ENCODE measurements at places on chromosomes 1 and 21. TPM values are rescaled to one million over a fixed set of nuclear protein-coding genes. Genes with fewer than 3 reads are reported as not detected.

DNA sequence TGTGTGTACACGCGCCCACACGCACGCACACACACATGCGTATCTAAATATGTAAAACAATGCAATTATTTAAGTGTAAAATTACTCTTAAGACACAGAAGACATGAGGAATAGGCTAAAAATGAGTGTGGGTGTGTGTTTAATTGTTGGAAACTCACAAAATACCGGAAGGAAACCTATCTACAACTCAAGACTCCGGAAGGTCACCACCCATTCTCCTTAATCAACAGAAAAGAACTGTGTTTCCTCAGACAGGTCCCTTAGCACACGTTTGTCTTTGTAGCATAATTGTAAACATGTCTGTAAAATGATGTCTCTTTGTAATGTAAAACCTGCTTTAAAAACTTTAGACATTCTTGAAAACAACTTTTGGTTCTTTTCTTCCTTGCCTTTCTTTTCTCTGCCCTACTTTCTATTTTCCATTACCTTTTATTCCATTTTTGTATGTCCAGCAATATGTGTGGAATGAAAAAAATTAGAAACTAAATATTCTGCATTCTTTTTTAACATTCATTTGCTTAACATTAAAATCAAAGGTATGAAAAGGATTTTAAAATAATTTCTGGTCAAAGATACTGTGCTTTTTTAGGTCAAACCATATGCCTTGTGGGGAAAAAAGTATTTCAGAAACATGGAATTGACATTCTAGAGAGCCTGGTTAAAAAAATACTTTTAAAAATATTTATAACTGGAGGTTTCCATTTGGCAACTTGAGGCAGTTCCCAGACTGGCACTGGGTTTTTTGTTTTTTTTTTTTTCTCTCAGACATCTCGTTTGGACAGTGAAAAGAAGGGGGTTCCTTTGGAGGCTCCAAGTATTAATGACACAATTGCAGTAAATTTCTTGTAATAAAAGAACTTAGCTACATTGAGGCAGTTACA, 46.2 kb downstream of the ATP5PF start:
- H3K27me3 ChIP-seq, result no peaks in the 10 kb centered on the region
- H3K4me1 ChIP-seq, result no peaks in the 10 kb centered on the region
- no peak overlapping the region for H3K4me3 ChIP-seq
- no peak overlapping the region for H3K27ac ChIP-seq
- H3K36me3 ChIP-seq, result no peaks in the 10 kb centered on the region

- H3K27ac ChIP-seq, result no peak overlapping the region
- DNase-seq, result no peak
- no peaks in the 10 kb centered on the region for H3K36me3 ChIP-seq
- H3K4me3 ChIP-seq, result no peak overlapping the region
- no peaks in the 10 kb centered on the region for H3K4me1 ChIP-seq
These were observed 30.5 kb downstream of the KRTAP10-1 start for GRCh38 chr21:44509539-44509938.

GRCh38 chr1:145980457-145980994, 15.9 kb downstream of the TXNIP start:
- H3K4me1 ChIP-seq, result peaks cover 35% of the 10 kb centered on the region
- no peaks in the 10 kb centered on the region for H3K27me3 ChIP-seq
- H3K4me3 ChIP-seq, result no peak overlapping the region
- no peak for DNase-seq

DNA sequence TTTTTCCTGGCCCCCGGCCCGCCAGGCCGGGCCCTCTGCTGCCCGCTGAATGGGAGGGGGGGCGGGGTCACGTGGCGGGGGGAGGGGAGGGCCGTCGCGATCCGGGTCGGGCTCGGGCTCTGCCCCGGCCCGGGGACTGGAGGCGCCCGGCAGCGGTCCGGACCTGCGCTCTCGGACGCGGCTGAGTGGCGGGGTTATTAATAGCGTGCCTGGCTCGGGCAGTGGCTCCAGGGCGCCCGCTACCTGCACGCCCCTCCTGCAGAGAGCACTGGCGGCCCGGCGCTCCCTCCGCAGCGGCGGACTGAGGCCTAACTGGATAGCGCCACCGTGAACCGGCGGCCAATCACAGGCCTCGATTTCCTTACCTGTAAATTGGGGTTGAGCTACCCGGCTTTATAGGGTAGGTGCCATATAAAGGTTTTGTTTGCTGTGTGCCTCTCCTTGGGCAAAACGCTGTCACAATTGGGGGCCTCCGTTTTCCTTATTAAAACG, 28.1 kb downstream of the AHDC1 start:
- H3K36me3 ChIP-seq, result no peaks in the 10 kb centered on the region
- no peak for DNase-seq
- H3K27me3 ChIP-seq, result no peaks in the 10 kb centered on the region
- H3K27ac ChIP-seq, result peak overlapping the region; percentile 37

DNA sequence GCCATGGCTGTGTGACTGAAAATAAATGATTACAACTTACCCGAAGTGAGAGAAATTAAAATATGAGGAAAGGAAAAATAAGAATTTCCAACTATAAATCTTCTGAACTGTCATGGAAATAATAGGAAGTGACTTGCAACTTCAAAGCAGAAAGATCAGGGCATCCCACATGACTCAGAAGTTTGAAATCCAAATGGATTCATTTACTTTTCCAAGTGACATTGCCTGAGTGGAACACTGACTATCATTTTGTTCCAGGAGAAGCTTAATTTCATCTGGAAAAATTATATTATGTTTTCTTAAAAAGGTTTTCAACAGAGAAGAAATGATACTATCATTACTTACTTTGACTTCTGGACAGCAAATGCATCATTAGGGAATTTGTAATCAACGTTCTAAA, 110.8 kb downstream of the GREM2 start:
- no peak overlapping the region for H3K27ac ChIP-seq
- peak; percentile 72 for DNase-seq
- no peak overlapping the region for H3K4me3 ChIP-seq
- H3K36me3 ChIP-seq, result no peaks in the 10 kb centered on the region

DNA sequence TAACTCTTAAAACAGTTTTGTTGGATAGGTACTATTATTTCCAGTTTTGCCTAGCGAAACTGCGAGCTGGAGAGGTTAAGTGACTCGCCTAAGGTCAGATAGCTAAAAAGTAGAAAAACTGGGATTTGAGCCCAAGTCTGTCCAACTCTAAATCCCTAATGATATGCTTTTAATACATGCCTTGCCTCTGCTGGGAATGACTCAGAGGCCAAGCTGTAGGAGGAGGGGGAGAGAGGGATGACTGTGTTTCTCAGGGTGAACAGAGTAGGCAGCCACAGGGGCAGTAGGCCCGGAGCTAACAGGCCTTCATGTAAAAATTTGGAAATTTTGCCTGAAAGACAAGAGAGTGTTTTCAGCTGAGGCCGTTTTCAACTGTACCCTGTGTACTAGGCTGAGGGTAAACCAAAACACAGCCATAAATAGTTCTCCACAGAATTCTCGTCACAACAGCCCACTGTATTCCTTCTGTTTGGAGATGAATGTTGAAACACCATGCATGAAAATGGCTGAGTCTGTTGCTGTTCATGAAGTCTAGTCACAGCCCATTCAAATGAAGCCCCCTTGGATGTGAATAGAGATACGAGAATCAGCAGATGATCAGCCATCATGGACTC, 107.5 kb upstream of the HOOK1 start:
- H3K36me3 ChIP-seq, result no peaks in the 10 kb centered on the region
- peaks cover 35% of the 10 kb centered on the region for H3K4me1 ChIP-seq
- H3K4me3 ChIP-seq, result no peak overlapping the region
- peak; percentile 96 for DNase-seq
- peak overlapping the region; percentile 67 for H3K27ac ChIP-seq
- no peaks in the 10 kb centered on the region for H3K27me3 ChIP-seq

DNA sequence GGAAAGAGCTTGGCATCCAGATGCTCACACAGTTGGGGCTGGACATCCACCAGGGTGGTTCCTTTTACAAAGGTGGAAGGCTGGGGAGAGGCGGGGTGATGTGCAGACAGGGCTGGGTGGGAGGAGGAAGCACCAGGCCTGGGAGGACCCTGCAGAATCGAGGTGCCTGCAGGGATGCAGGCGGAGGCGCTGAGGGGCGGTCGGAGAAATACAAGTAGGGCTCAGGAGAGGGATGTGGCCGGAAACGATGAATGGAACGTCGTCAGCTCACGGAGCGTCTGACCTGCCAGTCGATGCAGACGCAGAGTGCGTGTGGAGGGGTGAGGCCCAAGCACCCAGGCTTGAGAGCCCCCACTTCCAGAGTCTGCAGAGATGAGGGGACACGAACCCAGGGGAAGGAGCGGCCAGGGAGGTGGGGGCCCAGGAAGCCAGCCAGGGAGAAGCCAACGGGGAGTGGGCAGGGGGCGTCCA, 63.4 kb downstream of the TRIM11 start:
- H3K27me3 ChIP-seq, result no peaks in the 10 kb centered on the region
- no peaks in the 10 kb centered on the region for H3K36me3 ChIP-seq
- H3K4me1 ChIP-seq, result no peaks in the 10 kb centered on the region
- no peak overlapping the region for H3K4me3 ChIP-seq
- no peak for DNase-seq

- H3K36me3 ChIP-seq, result no peaks in the 10 kb centered on the region
- no peak overlapping the region for H3K4me3 ChIP-seq
- no peaks in the 10 kb centered on the region for H3K4me1 ChIP-seq
- DNase-seq, result peak; percentile 6
These were observed 136.4 kb upstream of the DEPDC1 start for GRCh38 chr1:68633141-68633919.

GRCh38 chr21:42523211-42523610, 9.6 kb downstream of the SLC37A1 start:
- H3K4me1 ChIP-seq, result peaks cover 20% of the 10 kb centered on the region
- H3K27me3 ChIP-seq, result peaks cover 3% of the 10 kb centered on the region
- no peaks in the 10 kb centered on the region for H3K36me3 ChIP-seq
- H3K27ac ChIP-seq, result no peak overlapping the region
- no peak for DNase-seq

DNA sequence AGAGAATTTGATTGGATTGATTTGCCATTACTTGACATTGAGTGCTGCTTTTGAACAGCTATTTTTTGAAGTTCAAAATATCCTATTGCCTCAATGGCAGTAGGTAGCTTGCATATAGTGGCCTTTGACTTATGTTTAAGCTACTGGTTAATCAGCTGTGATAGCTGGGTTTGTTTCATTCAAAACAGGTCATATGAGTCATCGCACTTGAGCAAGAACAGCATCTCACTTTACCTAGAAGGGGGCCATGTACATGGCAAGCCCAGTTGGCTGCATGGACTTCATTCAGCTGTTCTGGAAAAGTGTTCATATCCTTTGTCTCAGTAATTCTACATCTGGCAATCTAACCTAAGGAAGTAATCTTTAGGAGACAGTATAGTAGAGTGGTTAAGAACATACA, 29.0 kb upstream of the ARID1A start:
- DNase-seq, result peak; percentile 22
- no peaks in the 10 kb centered on the region for H3K36me3 ChIP-seq
- H3K4me3 ChIP-seq, result no peak overlapping the region
- peaks cover 2% of the 10 kb centered on the region for H3K27me3 ChIP-seq
- no peak overlapping the region for H3K27ac ChIP-seq

DNA sequence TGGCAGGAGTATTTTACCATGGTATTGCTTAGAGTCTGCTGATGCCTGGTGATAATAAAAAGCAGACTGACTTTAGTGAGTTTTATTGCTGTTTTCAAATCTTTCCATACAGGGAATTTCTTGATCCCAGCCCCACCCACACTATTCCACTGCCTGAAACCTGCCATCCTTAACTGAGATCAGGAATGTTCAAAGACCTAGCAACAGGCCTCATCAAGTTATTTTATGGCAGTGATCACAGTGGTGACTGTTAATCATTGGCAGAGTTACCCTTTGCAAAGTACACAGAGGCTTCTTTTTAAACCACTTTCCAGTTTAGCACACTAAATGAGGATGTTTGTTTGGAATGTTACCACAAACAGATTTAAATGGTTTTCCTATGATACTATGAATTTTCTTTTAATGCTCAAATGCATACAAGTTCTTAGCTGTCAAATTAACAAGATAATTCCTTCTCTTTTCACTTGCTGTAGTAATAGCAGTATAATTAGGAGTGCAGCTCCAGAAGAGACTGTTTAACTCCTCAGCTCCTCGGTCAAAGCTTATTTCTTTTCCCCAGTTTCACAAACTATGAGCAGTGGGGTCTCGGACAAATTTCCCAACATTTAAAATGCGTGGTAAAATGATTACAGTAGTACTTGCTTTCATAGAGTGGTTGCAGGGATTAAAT, 69.9 kb upstream of the USP25 start:
- H3K4me1 ChIP-seq, result no peaks in the 10 kb centered on the region
- H3K36me3 ChIP-seq, result no peaks in the 10 kb centered on the region
- H3K27me3 ChIP-seq, result no peaks in the 10 kb centered on the region
- no peak overlapping the region for H3K4me3 ChIP-seq
- no peak for DNase-seq
- H3K27ac ChIP-seq, result no peak overlapping the region

GRCh38 chr1:89170170-89171066, 5.4 kb downstream of the GBP7 start:
- H3K27me3 ChIP-seq, result no peaks in the 10 kb centered on the region
- no peak overlapping the region for H3K4me3 ChIP-seq

- no peaks in the 10 kb centered on the region for H3K4me1 ChIP-seq
- no peak overlapping the region for H3K4me3 ChIP-seq
- peaks cover 1% of the 10 kb centered on the region for H3K36me3 ChIP-seq
- H3K27ac ChIP-seq, result no peak overlapping the region
- DNase-seq, result no peak
- no peaks in the 10 kb centered on the region for H3K27me3 ChIP-seq
These were observed 11.9 kb downstream of the NIPAL3 start for GRCh38 chr1:24427545-24427862.

- no peaks in the 10 kb centered on the region for H3K27me3 ChIP-seq
- H3K4me1 ChIP-seq, result peaks cover 44% of the 10 kb centered on the region
- no peaks in the 10 kb centered on the region for H3K36me3 ChIP-seq
- DNase-seq, result no peak
These were observed 65.9 kb downstream of the DNTTIP2 start for GRCh38 chr1:93813076-93813475.

GRCh38 chr1:29200906-29201594, 19.4 kb upstream of the SRSF4 start:
- H3K36me3 ChIP-seq, result peaks cover 15% of the 10 kb centered on the region
- peaks cover 21% of the 10 kb centered on the region for H3K4me1 ChIP-seq
- H3K4me3 ChIP-seq, result no peak overlapping the region
- no peak for DNase-seq
- H3K27ac ChIP-seq, result no peak overlapping the region

DNA sequence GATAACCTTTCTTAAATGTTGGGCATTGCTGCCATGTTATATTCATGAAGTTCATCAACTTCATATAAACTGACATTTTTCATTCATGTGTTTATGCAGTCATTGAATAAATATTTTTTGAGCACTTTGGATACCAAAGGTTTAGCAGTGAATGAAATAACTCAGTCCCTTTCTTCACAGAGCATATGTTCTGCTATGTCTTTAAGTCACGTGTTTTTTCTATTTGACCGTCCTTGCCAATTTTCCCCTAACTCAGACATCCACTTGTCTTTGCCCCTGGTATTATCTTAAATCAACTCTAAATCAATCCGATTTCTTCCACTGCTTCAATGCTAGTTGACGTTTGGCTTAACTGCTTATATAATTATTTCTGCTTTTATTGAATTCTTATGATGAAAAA, 16.6 kb downstream of the ADARB1 start:
- H3K27ac ChIP-seq, result no peak overlapping the region
- DNase-seq, result no peak
- H3K27me3 ChIP-seq, result no peaks in the 10 kb centered on the region
- no peak overlapping the region for H3K4me3 ChIP-seq
- H3K4me1 ChIP-seq, result no peaks in the 10 kb centered on the region

- DNase-seq, result no peak
- H3K4me3 ChIP-seq, result no peak overlapping the region
- H3K27ac ChIP-seq, result no peak overlapping the region
These were observed 1287.3 kb upstream of the ADGRL4 start for GRCh38 chr1:80293818-80294217.

CELA3A gene
- not detected for total RNA-seq

WNT9A gene
- total RNA-seq, result 4.1 TPM

HIPK1 gene
- total RNA-seq, result 55.4 TPM

ERVH48-1 gene
- total RNA-seq, result 0.55 TPM

CD5L gene
- total RNA-seq, result not detected

CCDC190 gene
- not detected for total RNA-seq

RNU1-3 gene
- total RNA-seq, result 1,356 TPM

HPDL gene
- 0.70 TPM for total RNA-seq

Data from astrocyte (in vitro differentiated cells and primary cell).